ENCODE measurements at places on chromosomes 2 and 18. TPM values are rescaled to one million over a fixed set of nuclear protein-coding genes. Genes with fewer than 3 reads are reported as not detected.

DNA sequence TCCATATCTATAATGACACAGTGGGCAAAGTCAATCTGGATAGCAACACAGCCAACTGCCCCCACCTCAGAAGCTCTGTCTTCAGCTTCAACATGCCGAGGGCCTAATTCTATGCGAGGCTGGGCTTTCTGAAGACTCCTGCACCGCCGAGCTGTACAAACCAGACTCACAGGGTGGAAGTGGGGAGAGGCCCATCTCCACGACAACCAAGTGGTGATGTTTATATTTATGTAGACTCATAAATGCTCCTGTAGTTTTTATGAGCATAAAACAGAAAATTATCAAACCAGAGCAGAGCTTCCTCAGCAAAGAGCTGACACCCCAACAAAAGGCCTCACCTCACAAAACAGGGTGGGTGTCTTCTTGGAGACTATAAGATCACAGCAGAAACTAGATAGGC is 77.0 kb upstream of the LGALSL start:
- H3K36me3 ChIP-seq = no peaks in the 10 kb centered on the region
- no peak overlapping the region for H3K4me3 ChIP-seq
- H3K27ac ChIP-seq = no peak overlapping the region
- H3K27me3 ChIP-seq = no peaks in the 10 kb centered on the region
- H3K4me1 ChIP-seq = no peaks in the 10 kb centered on the region

- DNase-seq = peak; percentile 15
- peaks cover 8% of the 10 kb centered on the region for H3K4me1 ChIP-seq
- H3K27ac ChIP-seq = peak overlapping the region; percentile 20
Observed at GRCh38 chr2:241672243-241673188, 14.1 kb downstream of the DTYMK start.

GRCh38 chr2:153404792-153405191 is 73.8 kb downstream of the RPRM start:
- H3K27me3 ChIP-seq = peaks cover 6% of the 10 kb centered on the region
- H3K36me3 ChIP-seq = no peaks in the 10 kb centered on the region
- DNase-seq = no peak
- no peaks in the 10 kb centered on the region for H3K4me1 ChIP-seq

Gene FAP
- not detected for total RNA-seq

- DNase-seq = no peak
- H3K4me1 ChIP-seq = peaks cover under 1% of the 10 kb centered on the region
- no peaks in the 10 kb centered on the region for H3K36me3 ChIP-seq
- no peak overlapping the region for H3K4me3 ChIP-seq
- peaks cover 14% of the 10 kb centered on the region for H3K27me3 ChIP-seq
Observed at GRCh38 chr2:127680706-127681287, 5.5 kb upstream of the LIMS2 start.

Gene TCF23
- total RNA-seq = not detected

Gene DNAH7
- total RNA-seq = 0.07 TPM

DNA sequence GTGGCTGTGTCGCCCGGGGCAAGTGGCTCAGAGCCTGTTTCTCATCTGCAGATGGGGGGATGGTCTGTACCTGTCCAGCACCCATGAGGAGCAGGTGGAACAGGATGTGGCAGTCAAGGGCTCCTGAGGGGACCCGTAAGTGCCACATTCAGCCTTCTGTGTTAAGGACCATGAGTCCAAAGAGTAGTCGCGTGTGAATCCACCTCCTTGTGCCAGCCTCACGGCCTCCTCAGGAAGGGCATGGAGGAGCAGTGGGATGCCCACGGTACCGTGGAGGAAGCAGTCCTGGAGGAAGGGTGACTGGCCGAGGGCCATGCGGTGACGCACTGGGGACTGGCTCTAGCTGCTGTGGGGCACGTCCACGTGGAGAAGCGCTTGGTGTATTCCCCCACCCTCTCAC is 61.1 kb downstream of the ODC1 start:
- peaks cover 82% of the 10 kb centered on the region for H3K4me1 ChIP-seq
- H3K4me3 ChIP-seq = no peak overlapping the region
- no peaks in the 10 kb centered on the region for H3K27me3 ChIP-seq
- H3K36me3 ChIP-seq = peaks cover 9% of the 10 kb centered on the region

GRCh38 chr2:99085421-99085820 is 56.1 kb upstream of the C2orf15 start:
- DNase-seq = peak; percentile 11
- H3K27ac ChIP-seq = no peak overlapping the region
- H3K4me1 ChIP-seq = peaks cover 4% of the 10 kb centered on the region
- H3K27me3 ChIP-seq = peaks cover 9% of the 10 kb centered on the region
- H3K36me3 ChIP-seq = no peaks in the 10 kb centered on the region

Gene GPR39
- total RNA-seq = not detected

Gene REG1A
- not detected for total RNA-seq

Gene RIT2
- total RNA-seq = not detected

- DNase-seq = no peak
- peaks cover 2% of the 10 kb centered on the region for H3K36me3 ChIP-seq
- no peak overlapping the region for H3K4me3 ChIP-seq
Observed at GRCh38 chr2:78029392-78029995, 507.3 kb upstream of the LRRTM4 start.

- no peak for DNase-seq
- peaks cover 45% of the 10 kb centered on the region for H3K4me1 ChIP-seq
- H3K27ac ChIP-seq = no peak overlapping the region
Observed at GRCh38 chr2:98908931-98909316, 27.1 kb downstream of the CRACDL start.

GRCh38 chr2:65085148-65085547 is 28.9 kb downstream of the CEP68 start:
- H3K27me3 ChIP-seq = no peaks in the 10 kb centered on the region
- H3K4me3 ChIP-seq = no peak overlapping the region
- no peak overlapping the region for H3K27ac ChIP-seq
- peaks cover 43% of the 10 kb centered on the region for H3K36me3 ChIP-seq

Gene RAB17
- 0.14 TPM for total RNA-seq

- peaks cover 3% of the 10 kb centered on the region for H3K4me1 ChIP-seq
- H3K36me3 ChIP-seq = no peaks in the 10 kb centered on the region
- peak; percentile 33 for DNase-seq
- H3K27ac ChIP-seq = no peak overlapping the region
Observed at GRCh38 chr2:206693399-206694137, 24.6 kb downstream of the DYTN start.

- peak overlapping the region; percentile 44 for H3K27ac ChIP-seq
- no peaks in the 10 kb centered on the region for H3K27me3 ChIP-seq
- peaks cover 14% of the 10 kb centered on the region for H3K4me1 ChIP-seq
- no peak overlapping the region for H3K4me3 ChIP-seq
Observed at GRCh38 chr2:120287183-120288015, 34.7 kb downstream of the RALB start.

Gene SULT1C3
- total RNA-seq = not detected

GRCh38 chr2:237894396-237894979 is 35.1 kb downstream of the RAMP1 start:
- H3K27me3 ChIP-seq = no peaks in the 10 kb centered on the region
- no peak for DNase-seq
- H3K4me1 ChIP-seq = peaks cover 25% of the 10 kb centered on the region

Gene IFIH1
- total RNA-seq = 29.1 TPM

Gene ERICH2
- total RNA-seq = not detected

Gene CXCR4
- 103 TPM for total RNA-seq

Gene UGT1A4
- not detected for total RNA-seq

- no peaks in the 10 kb centered on the region for H3K4me1 ChIP-seq
- no peak for DNase-seq
- H3K36me3 ChIP-seq = no peaks in the 10 kb centered on the region
- H3K4me3 ChIP-seq = no peak overlapping the region
Observed at GRCh38 chr18:74425876-74426275, 31.2 kb downstream of the DIPK1C start.

GRCh38 chr2:46847185-46847710 is 68.4 kb downstream of the MCFD2 start:
- H3K27me3 ChIP-seq = peaks cover 2% of the 10 kb centered on the region
- H3K27ac ChIP-seq = no peak overlapping the region
- no peaks in the 10 kb centered on the region for H3K36me3 ChIP-seq
- H3K4me1 ChIP-seq = no peaks in the 10 kb centered on the region
- DNase-seq = no peak
- no peak overlapping the region for H3K4me3 ChIP-seq

GRCh38 chr18:60406721-60407120 is 34.1 kb upstream of the MC4R start:
- no peak overlapping the region for H3K4me3 ChIP-seq
- H3K27ac ChIP-seq = no peak overlapping the region
- no peaks in the 10 kb centered on the region for H3K4me1 ChIP-seq
- no peaks in the 10 kb centered on the region for H3K27me3 ChIP-seq
- no peaks in the 10 kb centered on the region for H3K36me3 ChIP-seq

Gene SCN3A
- 0.07 TPM for total RNA-seq

Gene NEB
- total RNA-seq = 0.34 TPM

Gene NT5C1B
- total RNA-seq = not detected

DNA sequence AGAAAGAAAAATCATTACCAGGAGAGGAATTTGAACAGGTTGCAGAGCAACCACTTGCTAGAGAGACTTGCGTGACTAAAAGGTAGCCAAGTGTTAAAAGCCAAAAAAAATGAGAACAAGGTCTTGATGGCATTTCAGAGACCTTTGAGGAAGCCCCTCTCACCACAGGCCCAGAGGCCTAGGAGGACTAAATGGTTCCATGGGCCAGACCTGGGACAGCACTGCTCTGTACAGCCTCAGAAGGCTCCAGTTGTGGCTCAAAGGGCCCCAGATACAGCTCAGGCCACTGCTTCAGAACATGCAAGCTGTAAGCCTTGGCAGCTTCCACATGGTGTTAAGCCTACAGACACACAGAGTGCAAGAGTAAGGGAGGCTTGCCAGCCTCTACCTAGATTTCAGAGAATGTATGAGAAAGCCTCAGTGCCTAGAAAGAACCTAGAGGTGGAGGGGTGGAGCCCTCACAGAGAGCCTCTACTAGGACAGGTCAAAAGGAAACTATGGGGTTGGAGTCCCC is 15.3 kb downstream of the CNDP1 start:
- H3K27ac ChIP-seq = no peak overlapping the region
- H3K4me1 ChIP-seq = no peaks in the 10 kb centered on the region
- H3K27me3 ChIP-seq = peaks cover 4% of the 10 kb centered on the region

DNA sequence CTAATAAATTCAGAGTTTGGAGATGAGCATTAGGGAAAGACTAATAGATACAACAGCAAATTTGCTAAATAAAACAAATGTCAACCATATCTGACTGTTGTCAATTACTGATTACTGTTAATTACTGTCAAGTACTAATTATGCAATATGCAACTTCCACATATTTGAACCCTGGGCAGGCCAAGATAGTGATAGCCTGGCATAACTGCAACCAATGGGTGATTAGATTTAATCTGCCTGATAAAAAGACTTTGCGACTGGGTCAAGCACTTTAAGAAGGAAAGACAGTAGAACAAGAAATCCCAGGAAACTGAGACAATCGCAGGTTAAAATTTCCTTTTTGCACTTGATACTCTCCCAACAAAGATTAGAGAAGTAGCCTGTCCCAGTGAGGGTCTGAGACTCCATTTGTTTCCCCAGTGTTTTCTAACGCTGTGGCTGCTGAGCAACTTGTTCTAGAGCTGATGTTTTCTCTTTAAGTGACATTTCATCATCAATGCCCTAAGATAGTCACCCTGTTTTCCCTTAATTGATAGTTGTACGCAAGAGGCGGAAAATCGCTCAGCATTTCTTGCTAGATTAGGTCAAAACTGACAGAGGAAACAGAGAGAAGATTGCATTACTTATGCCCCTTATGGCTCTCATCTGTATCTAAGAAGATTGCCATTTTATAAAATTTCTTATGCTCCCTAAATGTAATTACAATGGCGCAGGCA is 17.8 kb downstream of the ARHGAP15 start:
- H3K4me1 ChIP-seq = peaks cover 80% of the 10 kb centered on the region
- DNase-seq = no peak
- H3K4me3 ChIP-seq = no peak overlapping the region
- peaks cover 24% of the 10 kb centered on the region for H3K36me3 ChIP-seq
- peak overlapping the region; percentile 35 for H3K27ac ChIP-seq

- H3K36me3 ChIP-seq = no peaks in the 10 kb centered on the region
- DNase-seq = no peak
- peaks cover 15% of the 10 kb centered on the region for H3K27me3 ChIP-seq
- no peak overlapping the region for H3K27ac ChIP-seq
- H3K4me3 ChIP-seq = no peak overlapping the region
Observed at GRCh38 chr18:59057969-59058368, 81.7 kb upstream of the SEC11C start.

Gene SERPINB13
- not detected for total RNA-seq

DNA sequence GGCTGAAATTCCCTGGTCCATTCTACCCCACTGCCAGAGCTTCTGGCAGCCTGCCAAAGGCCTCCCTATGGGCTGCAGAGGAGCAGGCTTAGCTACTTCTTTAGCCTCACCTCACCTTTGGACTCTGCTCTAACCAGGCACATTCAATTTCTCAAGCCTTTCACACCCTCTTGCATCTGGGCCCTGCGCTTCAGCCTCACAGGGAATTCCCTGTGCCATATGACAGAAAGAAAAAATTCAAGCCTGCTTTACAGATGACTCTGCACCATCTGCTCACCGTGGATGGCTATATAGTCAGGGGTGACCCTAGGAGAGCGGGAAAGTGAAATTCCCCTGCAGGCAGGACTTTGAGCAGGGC is 62.5 kb downstream of the REEP1 start:
- H3K27me3 ChIP-seq = peaks cover 7% of the 10 kb centered on the region
- peaks cover 21% of the 10 kb centered on the region for H3K4me1 ChIP-seq
- H3K27ac ChIP-seq = no peak overlapping the region
- peaks cover 13% of the 10 kb centered on the region for H3K36me3 ChIP-seq
- no peak for DNase-seq

Gene PTGR3
- 20.0 TPM for total RNA-seq

Gene LAMA1
- not detected for total RNA-seq

DNA sequence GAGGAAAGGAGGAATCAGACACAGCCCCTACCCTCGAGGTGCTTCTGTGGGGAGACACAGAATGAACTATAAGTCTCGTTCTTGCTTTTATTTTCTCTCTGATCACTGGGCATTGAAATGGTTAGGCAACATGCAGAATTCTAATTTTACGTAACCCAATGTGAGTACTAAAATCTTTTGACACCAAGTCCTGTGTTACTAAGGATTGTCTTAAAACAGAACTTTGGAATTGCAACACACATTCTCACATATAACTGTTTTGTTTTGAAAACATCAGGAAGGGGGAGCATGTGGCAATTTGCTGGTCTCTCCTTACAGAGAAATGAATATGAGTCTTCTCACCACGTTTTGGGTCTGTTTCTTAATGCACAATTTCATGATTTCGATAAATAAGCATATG is 23.6 kb upstream of the SULT1C4 start:
- DNase-seq = no peak
- no peak overlapping the region for H3K27ac ChIP-seq
- peaks cover 5% of the 10 kb centered on the region for H3K27me3 ChIP-seq
- H3K4me1 ChIP-seq = no peaks in the 10 kb centered on the region

- H3K27me3 ChIP-seq = peaks cover 10% of the 10 kb centered on the region
- H3K4me1 ChIP-seq = peaks cover 48% of the 10 kb centered on the region
- peak overlapping the region; percentile 73 for H3K4me3 ChIP-seq
- peak; percentile 80 for DNase-seq
- H3K27ac ChIP-seq = peak overlapping the region; percentile 73
Observed at GRCh38 chr2:64988420-64989125, 626 bp upstream of the SLC1A4 start.

Gene SOCS6
- 0.47 TPM for total RNA-seq

Gene GPR155
- total RNA-seq = 15.3 TPM

GRCh38 chr18:79191956-79192355 is 122.8 kb downstream of the ATP9B start:
- H3K27me3 ChIP-seq = no peaks in the 10 kb centered on the region
- peak; percentile 18 for DNase-seq
- H3K4me1 ChIP-seq = peaks cover 10% of the 10 kb centered on the region
- H3K27ac ChIP-seq = peak overlapping the region; percentile 18

GRCh38 chr2:211946960-211947359 is 591.6 kb downstream of the ERBB4 start:
- no peak for DNase-seq
- H3K4me1 ChIP-seq = no peaks in the 10 kb centered on the region
- no peak overlapping the region for H3K27ac ChIP-seq
- H3K27me3 ChIP-seq = no peaks in the 10 kb centered on the region
- H3K4me3 ChIP-seq = no peak overlapping the region

Gene TUBA4B
- total RNA-seq = not detected

All from activated CD8-positive, alpha-beta T cell treated with anti-CD3 and anti-CD28 coated beads for 36 hours (primary cell).